ENCODE measurements at places on chromosomes 16 and 17. TPM values are rescaled to one million over a fixed set of nuclear protein-coding genes. Genes with fewer than 3 reads are reported as not detected.

Gene SLC35G6
- not detected for total RNA-seq

Gene EPX
- total RNA-seq: not detected

DNA sequence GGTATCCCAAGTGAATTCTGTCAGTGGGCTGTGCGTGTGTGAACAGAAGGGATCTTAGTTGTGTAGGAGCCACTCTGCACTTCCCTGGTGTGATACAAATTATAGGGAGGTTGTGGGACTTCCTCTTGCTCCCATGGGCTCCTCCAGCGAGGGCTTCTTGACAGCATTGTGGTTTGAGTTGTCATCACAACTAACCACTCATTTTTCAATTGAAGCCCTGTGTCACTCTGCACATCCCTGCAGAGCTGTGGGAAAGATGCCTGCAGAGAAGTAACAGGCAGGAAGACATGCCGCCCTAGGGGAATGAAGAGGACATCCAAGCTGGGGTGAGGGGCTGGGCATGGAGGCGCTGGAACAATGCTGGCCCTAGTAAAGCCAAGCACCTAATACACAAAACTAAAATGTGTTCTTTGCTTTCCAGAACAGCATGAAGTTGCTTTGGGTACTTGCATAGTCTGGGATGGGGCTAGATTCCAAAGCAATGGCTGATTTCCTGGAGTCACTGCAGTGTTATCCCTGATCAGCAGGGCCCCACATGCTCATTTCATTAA lies 692.5 kb downstream of the TOX3 start:
- no peaks in the 10 kb centered on the region for H3K36me3 ChIP-seq
- no peak overlapping the region for H3K27ac ChIP-seq
- no peaks in the 10 kb centered on the region for H3K27me3 ChIP-seq
- DNase-seq: no peak
- no peak overlapping the region for H3K4me3 ChIP-seq

- no peak for DNase-seq
- no peaks in the 10 kb centered on the region for H3K27me3 ChIP-seq
- H3K4me3 ChIP-seq: no peak overlapping the region
- no peaks in the 10 kb centered on the region for H3K36me3 ChIP-seq
- no peak overlapping the region for H3K27ac ChIP-seq
Measured at GRCh38 chr17:61481421-61481820, 29.2 kb downstream of the TBX4 start.

GRCh38 chr17:56740481-56740880 lies 93.2 kb downstream of the C17orf67 start:
- H3K36me3 ChIP-seq: no peaks in the 10 kb centered on the region
- peaks cover 17% of the 10 kb centered on the region for H3K27me3 ChIP-seq
